Jurkat, Clone E6-1 (cell line): ENCODE measurements at places on chromosomes 3 and 15.

DNA sequence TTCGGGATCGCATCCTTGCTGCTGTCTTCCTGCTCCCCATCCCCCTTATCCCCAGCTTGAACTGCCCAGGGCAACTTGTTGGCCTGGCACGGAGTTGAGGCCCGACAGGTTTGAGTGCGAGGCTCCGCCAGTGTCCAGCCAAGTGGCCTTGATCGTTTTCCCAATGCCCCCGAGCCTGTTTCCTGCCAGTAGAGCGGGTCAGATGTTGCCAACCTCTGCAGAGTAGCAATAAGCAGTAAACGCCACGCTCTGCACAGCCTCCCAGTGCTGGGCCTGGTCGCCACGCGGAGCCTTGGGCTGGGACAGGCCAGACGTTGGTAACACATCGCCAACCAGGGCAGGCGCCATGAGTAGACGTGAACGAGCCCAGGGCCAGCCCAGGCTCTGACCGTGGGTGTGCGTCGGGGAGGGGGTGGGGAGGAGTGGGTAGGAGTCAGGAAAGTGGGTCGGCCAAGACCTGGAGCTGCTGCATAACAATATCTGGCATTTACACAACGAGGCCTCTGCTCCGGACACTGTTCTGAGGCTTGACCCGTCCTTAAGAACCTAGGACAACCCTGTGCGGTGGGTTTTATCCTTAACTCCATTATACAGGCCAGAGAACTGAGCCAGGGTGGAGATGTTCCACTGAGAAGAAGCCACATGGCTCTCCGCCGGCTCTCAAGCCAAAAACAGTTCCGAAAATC is 444 bp upstream of the ABHD14A start:
- no peak for DNase-seq

GRCh38 chr3:169510693-169511010 is 152.9 kb downstream of the MECOM start:
- no peak for DNase-seq

- DNase-seq: peak; percentile 53
These were observed 731 bp downstream of the FYTTD1 start for GRCh38 chr3:197750396-197750831.

- no peak for DNase-seq
These were observed 18.9 kb downstream of the RAP2B start for GRCh38 chr3:153180860-153181372.
